ENCODE measurements at places on chromosomes 2 and 18.

- no peak for DNase-seq
Measured at GRCh38 chr2:137138263-137138662, 372.9 kb downstream of the THSD7B start.

- DNase-seq, result peak; percentile 25
Measured at GRCh38 chr2:147182260-147182659, 662.6 kb upstream of the ACVR2A start.

DNA sequence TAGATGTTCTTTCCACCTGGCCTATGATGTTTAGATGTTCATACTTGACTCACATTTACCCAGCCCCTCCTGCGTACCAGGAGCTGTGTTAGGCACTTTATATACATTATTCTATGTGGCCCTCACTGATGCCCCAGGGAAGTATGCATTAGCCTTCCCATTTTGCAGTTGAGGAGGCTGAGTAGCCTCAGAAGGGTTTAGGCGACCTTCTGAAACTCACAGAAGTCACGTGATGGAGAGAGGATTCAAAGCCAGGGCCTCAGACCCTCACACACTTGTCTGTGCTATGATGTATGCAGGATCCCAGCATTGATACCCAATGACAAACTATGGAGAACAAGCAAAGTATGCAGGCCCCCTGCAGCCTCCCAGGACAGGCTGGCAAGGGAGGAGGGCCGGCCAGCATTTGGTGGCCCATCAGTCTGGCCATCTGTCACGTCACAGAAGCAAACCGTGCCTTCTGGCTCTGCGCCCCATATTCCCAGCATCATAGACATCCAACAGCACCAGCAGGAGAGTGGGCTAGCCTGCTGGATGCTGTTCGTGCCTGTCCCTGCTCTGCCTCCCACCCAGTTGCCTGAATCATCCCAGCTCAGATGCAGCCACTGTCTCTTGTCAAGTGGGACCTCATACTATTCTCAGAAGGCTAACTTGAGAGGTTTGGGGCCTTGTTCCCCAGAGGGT is 33.6 kb downstream of the EHD3 start:
- DNase-seq, result no peak

DNA sequence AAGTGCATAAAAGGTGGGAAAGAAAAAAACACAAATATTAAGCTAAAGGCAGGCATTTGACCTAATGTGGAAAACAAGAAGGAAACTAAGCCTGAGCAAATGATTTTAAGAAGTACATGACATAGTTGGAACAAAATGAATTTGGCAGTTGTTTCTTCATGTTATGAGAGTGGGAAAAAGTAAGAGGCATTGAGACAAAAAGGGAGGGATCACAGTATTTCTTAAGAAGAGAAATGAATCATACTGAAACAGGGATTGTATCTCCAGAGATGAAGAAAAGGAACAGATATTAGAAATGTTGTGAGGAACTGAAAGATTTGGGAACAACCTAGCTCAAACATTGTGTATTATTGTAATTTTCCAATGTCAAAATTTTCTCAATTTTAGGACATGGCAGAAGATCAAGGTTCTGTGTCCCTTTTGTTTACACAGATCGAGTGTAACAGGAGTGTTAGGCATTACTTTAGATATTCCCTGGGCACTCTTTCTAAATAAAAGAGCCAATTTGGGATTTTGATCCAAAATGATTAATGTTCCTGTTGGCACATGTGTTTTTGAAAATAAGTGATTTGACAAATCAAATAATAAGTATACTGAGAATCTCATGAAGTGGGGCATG is 98.6 kb downstream of the CALCRL start:
- DNase-seq, result no peak

DNA sequence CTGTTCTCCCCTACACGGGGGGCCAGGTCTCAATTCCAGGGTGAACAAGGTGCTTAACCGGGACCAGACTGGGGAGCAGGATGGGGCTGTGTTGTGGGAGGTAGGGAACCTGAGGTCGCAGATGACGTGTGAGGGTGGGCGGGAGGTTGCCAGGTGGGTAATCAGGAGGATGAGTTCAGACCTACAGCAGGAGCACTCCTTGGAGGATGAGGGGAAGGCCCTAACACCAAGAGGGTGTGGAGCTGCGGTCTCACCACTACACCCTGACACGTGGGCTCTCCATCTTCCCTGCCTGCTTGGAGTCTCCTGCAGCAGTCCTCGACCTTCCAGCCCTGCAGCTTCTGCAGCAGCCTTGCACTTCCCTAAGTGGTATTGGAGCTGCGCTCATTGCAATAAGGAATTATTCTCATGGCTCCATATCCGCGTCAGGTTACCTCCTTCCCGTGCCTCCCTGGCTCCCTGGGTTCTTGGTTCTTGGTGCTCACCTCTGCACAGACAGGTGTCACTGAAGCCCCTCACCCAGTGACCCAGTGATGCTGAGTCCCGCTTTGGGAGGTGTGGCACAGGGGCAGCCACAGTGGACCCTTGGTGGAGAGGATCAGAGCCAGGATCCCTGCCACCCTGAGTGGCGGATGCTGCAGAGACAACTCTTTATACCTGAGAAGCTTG is 15.5 kb downstream of the SH3BP4 start:
- DNase-seq, result no peak

DNA sequence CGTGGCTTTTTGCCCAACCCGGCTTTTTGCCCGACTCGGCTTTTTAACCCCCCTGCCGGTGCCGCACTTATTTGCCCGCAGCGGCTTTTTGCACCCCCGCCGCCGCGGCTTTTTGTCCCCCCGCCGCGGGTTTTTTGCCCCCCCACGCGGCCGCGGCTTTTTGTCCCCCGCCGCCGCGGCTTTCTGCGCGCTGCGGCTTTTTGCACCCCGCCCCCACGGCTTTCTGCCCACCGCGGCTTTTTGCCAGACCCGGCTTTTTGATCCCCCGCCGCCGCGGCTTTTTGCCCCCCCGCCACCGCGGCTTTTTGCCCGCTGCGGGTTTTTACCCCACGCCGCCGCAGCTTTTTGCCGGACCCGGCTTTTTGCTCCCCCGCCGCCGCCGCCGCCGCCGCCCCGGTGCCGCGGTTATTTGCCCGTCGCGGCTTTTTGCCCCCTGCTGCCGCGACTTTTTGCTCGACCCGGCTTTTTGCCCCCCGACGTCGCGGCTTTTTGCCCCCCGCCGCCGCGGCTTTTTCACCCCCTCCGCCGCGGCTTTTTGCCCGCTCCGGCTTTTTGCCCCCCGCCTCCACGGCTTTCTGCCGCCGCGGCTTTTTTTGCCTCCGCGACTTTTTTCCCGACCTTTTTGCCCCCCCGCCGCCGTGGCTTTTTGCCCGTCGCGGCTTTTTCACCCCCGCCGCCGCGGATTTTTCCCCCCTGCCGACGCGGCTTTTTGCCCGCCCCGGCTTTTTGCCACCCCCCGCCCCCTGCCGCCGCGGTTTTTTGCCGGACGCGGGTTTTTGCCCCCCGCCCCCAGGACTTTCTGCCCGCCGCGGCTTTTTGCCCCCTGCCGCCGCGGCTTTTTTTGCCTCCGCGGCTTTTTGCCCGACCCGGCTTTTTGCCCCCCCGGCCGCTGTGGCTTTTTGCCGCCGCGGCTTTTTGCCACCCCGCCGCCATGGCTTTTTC is 2786.5 kb downstream of the RPIA start:
- DNase-seq, result no peak

DNA sequence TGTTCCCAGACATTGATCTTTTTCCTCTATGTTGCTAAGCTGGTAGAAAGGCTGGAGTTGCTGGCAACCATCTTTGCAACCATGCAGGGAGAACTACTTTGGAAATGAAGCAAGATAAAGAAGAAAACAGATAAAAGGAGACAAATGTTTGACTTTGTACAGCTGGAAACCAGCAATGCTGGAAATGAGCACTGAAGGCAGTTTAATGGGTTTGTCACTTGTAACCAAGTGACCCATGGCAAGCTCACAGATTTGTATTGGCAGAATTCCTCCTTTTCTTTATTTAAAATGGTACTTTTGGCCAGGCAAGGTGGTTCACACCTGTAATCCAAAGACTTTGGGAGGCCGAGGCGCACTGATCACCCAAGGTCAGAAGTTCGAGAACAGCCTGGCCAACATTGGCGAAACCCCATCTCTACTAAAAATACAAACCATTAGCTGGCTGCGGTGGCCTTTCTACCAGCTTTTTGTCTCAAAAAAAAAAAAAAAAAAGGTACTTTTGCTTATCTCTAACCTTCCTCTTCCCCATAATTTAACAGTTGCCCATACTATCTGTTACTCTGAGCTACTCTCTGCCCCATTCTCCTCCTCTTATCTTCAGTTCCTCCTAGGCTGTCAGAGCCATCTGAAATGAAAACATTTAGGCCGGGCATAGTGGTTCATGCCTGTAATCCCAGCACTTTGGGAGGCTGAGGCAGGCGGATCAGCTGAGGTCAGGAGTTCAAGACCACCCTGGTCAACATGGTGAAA is 2.0 kb upstream of the BOLA3 start:
- DNase-seq, result no peak

DNA sequence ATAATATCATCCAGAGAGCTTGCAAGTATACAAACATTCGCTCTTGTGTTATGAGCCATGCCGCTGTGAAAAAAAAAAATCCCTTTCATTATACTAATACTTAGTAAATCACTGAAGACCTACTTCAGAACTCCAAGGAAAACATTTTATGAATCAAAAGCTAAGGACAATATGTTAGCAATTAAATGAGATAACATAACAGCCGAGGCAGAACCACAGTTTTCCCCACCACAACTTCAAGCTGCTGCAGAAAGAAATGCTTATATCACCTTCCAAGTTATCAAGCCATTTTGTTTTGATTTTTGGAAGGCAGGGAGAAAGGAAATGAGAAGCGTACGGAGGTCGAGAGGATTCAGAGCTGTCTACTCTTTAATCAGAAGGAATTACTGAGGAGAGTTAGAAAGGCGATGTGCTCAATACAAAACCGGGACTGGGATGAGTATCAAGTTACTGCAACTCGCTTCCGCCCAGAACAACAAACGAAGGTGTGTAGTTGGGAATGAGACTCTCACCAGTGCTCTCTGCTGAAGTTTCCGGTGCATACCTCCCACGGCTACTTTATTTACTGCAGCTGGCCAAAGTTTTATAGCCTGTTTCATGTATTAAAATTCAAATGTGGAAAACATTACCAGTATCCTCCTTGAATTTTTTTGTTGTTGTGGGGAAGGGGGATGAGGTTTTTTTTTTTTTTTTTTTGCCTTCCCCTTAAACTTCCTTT is 292.2 kb upstream of the CCDC68 start:
- DNase-seq, result no peak

DNA sequence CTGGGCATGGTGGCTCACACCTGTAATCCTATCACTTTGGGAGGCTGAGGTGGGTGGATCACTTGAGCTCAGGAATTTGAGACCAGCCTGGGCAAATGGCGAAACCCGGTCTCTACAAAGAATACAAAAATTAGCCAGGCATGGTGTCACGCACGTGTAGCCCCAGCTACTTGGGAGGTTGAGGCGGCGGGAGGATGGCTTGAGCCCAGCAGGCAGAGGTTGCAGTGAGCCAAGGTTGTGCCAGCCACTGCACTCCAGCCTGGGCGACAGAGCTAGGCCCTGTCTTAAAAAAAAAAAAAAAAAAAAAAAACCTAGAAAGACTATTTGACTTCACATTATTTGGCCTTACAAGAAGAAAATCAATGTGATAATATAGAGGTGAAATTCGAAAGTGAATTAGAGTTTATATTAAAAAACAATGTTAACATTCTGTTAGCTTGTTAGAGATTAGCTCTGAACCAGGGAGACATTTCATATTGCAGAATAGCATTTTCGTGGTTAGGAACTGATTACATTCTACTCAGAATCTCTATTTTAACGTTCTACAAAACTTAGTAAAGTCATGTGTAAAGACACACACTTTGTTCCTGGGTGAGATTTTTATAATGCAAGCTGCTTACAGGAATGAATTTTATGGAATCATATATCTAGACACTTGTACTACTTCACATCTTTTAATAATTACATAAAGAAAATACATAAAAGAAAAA is 120.5 kb downstream of the THADA start:
- DNase-seq, result no peak

GRCh38 chr2:229591611-229592010 is 122.7 kb downstream of the DNER start:
- DNase-seq, result no peak

DNA sequence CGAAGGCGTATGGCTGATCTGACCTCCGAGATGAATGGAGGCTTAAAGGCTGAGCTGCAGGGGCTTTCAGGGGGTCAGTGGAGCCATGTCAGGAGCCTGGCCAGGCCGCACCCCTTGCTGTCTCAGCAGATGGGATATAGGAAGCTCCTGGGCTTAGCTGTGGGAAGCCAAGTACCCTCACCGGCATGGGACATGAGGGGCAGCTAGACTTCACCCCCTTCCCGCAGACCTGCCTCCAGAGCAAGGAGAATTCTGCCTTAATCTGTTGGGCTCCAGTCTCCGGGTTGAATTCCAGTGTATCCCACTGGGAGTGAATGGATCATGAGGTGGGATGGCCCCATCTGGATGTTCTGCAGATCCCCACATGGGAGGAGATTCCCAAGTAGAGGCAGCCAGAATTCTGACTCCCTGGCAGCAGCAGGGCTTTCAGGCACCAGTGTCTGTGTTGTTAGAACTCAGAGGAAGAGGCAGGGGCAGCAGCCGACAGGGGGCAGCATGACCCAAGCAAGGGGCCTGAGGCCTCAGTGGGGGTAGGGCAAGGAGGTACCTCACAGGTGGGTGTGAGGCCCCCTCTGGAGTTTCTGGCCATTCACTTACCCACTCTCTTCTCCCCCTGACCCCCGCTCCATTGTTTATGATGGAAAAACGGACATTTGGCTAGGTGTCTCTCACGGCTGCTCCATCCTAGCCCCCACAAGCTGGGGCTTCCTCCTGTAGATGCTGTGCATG is 19.1 kb downstream of the CAPG start:
- peak; percentile 48 for DNase-seq

- DNase-seq, result no peak
Measured at GRCh38 chr2:173652767-173653431, 298.2 kb downstream of the CDCA7 start.

DNA sequence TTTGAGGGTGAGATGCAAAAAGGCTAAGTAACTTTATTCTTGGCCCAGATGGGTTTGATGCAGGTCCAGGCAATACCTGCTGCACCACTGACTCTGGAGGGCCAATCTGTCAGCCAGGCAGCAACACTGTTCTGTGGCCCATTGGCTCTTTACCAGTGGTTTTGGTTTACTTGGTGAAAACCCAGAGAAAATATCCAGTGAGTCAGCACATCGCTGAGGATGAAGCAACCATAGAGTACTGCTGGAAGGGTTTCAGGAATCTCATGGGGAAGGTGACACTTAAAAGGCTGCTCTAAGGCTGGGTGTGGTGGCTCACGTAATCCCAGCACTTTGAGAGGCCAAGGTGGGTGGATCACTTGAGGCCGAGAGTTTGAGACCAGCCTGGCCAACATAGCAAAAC is 192.5 kb upstream of the FAM98A start:
- DNase-seq, result no peak

Measured in stimulated activated CD4-positive, alpha-beta T cell treated with anti-CD3 and anti-CD28 coated beads, Interleukin-1b, Interleukin-23, amount 100 ng/mL, for 24 hours (primary cell).